K562 (cell line): ENCODE measurements at places on chromosomes 6 and 20.

- no peak for DNase-seq
- H3K27ac ChIP-seq: no peak overlapping the region
- no peaks in the 10 kb centered on the region for H3K4me1 ChIP-seq
Observed at GRCh38 chr6:138527411-138528088, 28.3 kb upstream of the NHSL1 start.

- no peaks in the 10 kb centered on the region for H3K4me1 ChIP-seq
- H3K27ac ChIP-seq: no peak overlapping the region
- DNase-seq: no peak
- no peak overlapping the region for H3K4me3 ChIP-seq
Observed at GRCh38 chr6:16483315-16483875, 245.0 kb downstream of the GMPR start.

DNA sequence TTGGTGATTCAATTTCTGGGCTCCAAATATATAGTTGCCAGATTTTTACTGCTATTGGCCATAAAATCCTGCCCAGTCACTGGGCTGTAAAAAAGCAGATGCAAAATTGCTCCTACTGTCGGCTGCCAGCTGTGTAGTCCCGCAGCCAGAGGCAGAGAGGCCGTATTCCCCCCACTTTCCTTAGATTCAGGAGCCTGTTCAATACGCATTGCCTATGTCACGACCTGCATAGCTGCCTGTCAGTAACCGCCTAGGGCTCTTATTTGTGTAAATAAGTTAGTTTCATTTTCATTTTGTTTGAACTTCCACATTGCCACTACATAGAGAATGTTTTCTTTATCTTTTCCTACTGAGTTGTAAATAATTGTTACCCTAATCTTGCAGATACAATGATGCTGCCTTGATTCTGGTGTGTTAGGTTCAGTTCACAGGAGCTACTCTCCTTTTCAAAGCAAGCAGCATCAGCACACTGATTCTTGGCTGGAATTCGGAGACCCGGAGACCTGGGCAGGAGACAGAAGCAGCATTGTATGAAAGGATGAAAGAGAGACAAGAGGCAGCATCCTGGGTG is 46.0 kb upstream of the UST start:
- H3K27me3 ChIP-seq: peaks cover 4% of the 10 kb centered on the region
- no peaks in the 10 kb centered on the region for H3K4me1 ChIP-seq
- no peak for DNase-seq
- H3K27ac ChIP-seq: no peak overlapping the region

GRCh38 chr6:131917763-131918649 is 33.2 kb downstream of the CCN2 start:
- no peaks in the 10 kb centered on the region for H3K36me3 ChIP-seq
- H3K4me3 ChIP-seq: no peak overlapping the region
- H3K27me3 ChIP-seq: no peaks in the 10 kb centered on the region
- H3K4me1 ChIP-seq: no peaks in the 10 kb centered on the region

DNA sequence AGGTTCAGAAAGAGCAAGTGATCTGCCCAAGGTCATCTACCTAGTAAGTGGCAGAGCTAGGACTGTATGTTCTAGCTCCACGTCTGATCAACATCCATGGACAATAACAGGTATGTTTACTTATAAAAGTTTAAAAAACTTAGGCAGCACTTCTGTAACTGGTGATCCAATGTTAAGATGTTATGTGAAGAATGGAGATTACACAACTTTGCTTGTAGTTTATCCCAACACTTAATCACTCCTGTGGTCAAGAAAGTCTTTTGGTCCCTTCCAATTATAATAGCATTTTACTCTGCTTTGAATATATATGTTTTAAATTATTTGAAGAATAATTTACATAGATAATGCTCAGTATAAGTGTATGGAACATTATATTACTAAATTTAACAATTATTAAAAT is 4.8 kb downstream of the FBXO30 start:
- no peaks in the 10 kb centered on the region for H3K27me3 ChIP-seq
- H3K4me3 ChIP-seq: no peak overlapping the region
- peaks cover 7% of the 10 kb centered on the region for H3K4me1 ChIP-seq
- no peak for DNase-seq
- peaks cover 26% of the 10 kb centered on the region for H3K36me3 ChIP-seq
- no peak overlapping the region for H3K27ac ChIP-seq

- H3K4me3 ChIP-seq: no peak overlapping the region
- H3K4me1 ChIP-seq: no peaks in the 10 kb centered on the region
- no peak for DNase-seq
Observed at GRCh38 chr6:4591218-4591617, 185.0 kb upstream of the CDYL start.
